ENCODE measurements at places on chromosomes 13 and 19. TPM values are rescaled to one million over a fixed set of nuclear protein-coding genes. Genes with fewer than 3 reads are reported as not detected.

GRCh38 chr19:13014101-13014920 is 19.0 kb downstream of the NFIX start:
- H3K4me1 ChIP-seq, result peaks cover 21% of the 10 kb centered on the region
- no peak for DNase-seq
- H3K27ac ChIP-seq, result no peak overlapping the region
- H3K27me3 ChIP-seq, result no peaks in the 10 kb centered on the region
- H3K4me3 ChIP-seq, result no peak overlapping the region

Gene C1QTNF9
- total RNA-seq, result not detected

Gene FGF22
- total RNA-seq, result 1.5 TPM

- no peak overlapping the region for H3K27ac ChIP-seq
- no peak overlapping the region for H3K4me3 ChIP-seq
- H3K4me1 ChIP-seq, result no peaks in the 10 kb centered on the region
- DNase-seq, result no peak
- no peaks in the 10 kb centered on the region for H3K36me3 ChIP-seq
Measured at GRCh38 chr13:84400706-84401105, 518.4 kb upstream of the SLITRK1 start.

Gene TEX29
- total RNA-seq, result not detected

DNA sequence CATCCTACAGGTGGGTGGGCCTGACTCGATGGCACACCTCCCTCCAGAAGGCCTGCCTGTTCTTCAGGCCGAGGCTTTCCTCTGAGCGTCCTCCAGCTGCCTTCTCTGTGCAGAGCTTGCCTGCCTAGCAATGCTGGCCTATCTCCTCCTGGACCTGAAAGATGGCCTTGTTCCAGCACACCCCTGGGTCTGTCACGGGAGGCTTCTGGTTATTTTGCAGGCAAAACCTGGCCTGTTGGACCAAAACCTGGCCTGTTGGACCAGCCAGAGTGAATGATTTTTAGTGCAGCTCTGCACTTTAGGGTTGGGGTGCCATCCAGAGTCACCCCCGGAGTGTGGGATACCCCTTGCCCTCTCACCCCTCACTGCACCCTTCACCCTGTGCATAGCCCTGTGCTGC is 128.4 kb downstream of the KATNAL1 start:
- H3K27ac ChIP-seq, result no peak overlapping the region
- no peaks in the 10 kb centered on the region for H3K4me1 ChIP-seq

Gene RFC3
- 38.2 TPM for total RNA-seq

DNA sequence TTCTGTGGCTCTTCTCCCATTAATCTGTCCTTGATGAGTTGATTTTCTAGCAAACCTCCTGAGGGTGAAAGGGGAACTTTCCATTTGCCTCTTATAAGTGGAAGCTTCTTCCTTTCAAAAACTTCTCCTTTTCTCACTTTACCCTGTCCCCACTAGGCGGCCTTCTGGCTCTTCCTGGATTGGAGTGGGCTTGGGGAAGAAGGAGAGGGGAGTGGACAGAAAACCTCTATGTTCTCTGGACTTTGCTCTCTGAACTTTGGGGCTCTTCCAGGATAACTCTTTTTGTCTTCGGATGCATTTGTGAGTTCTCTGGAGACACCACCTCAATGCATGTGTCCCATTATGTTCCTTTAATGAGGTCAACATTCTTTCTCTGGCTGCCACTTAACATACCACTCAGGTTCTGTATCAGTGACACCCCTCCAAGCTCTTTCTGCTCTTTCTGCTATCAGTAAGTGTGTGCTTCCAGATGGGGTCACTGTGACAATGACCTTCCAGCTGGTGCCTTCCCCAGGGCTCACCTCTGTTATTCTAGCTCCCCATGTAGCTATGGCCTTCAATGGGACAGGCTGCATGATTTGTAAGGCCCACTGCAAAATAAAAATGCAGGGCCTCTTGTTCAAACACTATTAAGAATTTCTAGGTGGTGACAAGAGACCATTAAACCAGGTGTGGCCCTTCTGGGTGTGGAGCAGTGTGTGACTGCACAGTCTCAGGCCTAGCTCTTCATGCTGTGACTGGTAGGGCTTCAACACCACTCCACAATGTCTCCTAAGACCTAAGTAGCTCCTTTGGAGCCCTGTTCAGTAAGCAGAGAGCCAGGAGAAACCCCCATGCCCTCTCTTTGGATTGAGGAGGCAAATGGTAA is 389.2 kb downstream of the EFNB2 start:
- H3K4me1 ChIP-seq, result peaks cover 71% of the 10 kb centered on the region
- no peaks in the 10 kb centered on the region for H3K27me3 ChIP-seq
- H3K4me3 ChIP-seq, result no peak overlapping the region

DNA sequence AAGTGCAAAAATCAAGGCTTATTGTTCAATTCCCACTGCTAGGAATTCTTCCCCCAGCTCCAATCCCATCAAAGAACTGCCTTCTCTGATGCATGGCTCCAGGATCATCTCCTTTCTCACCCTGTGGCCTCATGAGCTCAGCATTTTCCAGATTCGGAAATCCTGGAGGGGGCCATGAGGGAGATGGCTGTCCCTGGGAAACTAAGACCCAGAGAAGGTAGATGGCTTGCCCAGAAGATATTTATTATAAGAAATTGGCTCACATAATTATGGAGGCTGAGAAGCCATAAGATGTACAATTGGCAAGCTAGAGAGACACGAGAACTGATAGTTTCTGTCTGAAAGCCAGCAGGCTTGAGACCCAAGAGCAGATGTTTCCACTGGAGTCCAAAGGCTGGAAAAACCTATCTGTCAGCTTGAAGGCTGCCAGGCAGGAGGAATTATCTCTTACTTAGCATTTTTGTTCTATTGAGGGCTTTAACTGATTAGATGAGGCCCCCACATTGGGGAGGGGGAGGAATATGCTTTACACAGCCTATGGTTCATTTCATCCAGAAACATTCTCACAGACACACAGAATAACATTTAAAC is 58.6 kb downstream of the GADD45B start:
- H3K27ac ChIP-seq, result no peak overlapping the region
- DNase-seq, result no peak
- H3K36me3 ChIP-seq, result no peaks in the 10 kb centered on the region
- H3K4me1 ChIP-seq, result peaks cover 84% of the 10 kb centered on the region

GRCh38 chr13:80307401-80307987 is 33.4 kb downstream of the SPRY2 start:
- H3K27me3 ChIP-seq, result no peaks in the 10 kb centered on the region
- H3K4me1 ChIP-seq, result no peaks in the 10 kb centered on the region
- no peak overlapping the region for H3K27ac ChIP-seq
- no peak for DNase-seq

- H3K4me3 ChIP-seq, result no peak overlapping the region
- no peak overlapping the region for H3K27ac ChIP-seq
- no peaks in the 10 kb centered on the region for H3K27me3 ChIP-seq
- DNase-seq, result no peak
- 0 out of 2 replicates have a peak, but pooled peaks cover 11% of the 10 kb centered on the region for H3K36me3 ChIP-seq
- peaks cover 13% of the 10 kb centered on the region for H3K4me1 ChIP-seq
Measured at GRCh38 chr19:7645163-7645562, 8.3 kb downstream of the STXBP2 start.

GRCh38 chr19:2820112-2820702 is 539 bp downstream of the ZNF554 start:
- H3K36me3 ChIP-seq, result no peaks in the 10 kb centered on the region
- H3K4me3 ChIP-seq, result peak overlapping the region; percentile 65

Gene LRRC25
- 0.12 TPM for total RNA-seq

Gene ATG4D
- total RNA-seq, result 45.4 TPM
